A549 treated with RU486 at 1 μM for 4 hours (cell line): ENCODE measurements at places on chromosomes 6 and 20. TPM values are rescaled to one million over a fixed set of nuclear protein-coding genes. Genes with fewer than 3 reads are reported as not detected.

GTSF1L gene
- total RNA-seq = not detected in 5 replicates

HLA-C gene
- 44.7 to 60.0 TPM (median 50.9 TPM) in 5 replicates for total RNA-seq

CCN5 gene
- 22.0 to 38.0 TPM (median 23.7 TPM) in 5 replicates for total RNA-seq

ANKRD6 gene
- total RNA-seq = 1.4 to 2.2 TPM (median 1.8 TPM) in 5 replicates

NOX3 gene
- total RNA-seq = not detected in 5 replicates

PTCHD4 gene
- 0.03 to 0.15 TPM (median 0.08 TPM) in 4 of 5 replicates, not detected in the other for total RNA-seq
